ENCODE measurements at places on chromosomes 2 and 18.

DNA sequence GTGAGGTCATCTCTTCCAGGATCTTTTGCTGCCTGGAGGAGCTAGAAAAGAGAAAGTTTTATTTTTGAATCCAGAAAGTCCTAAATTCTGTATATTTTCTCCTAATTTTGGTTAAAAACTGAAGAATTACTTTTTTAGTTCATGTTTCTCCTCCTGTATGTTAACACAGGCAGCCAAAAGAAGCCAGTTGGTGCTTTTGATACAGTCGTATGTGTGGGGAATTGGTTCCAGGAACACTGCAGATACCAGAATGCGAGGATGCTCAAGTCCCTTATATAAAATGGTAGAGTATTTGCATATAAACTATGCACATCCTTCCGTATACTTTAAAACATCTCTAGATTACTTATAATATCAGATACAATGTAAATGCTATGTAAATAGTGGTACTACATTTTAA, 22.6 kb upstream of the ADAM23 start:
- DNase-seq = no peak

DNA sequence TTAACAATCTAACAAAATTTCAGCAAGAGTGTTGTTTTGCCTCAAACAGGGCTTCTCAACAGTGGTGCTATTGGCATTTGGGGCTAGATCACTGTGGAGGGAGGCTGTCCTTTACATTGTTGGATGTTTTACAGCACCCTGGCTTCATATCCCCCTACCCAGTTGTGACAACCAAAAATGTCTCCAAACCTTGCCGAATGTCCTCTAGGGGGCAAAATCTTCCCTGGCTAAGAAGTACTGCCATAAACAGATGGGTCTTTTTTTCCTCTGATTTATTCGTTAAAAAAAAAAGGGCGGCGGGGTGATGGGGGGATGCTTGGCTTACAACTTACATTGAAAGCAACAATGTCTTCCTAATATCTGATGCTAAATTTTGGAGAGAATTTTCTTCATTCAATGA, 207.6 kb upstream of the CCDC150 start:
- DNase-seq = no peak

- no peak for DNase-seq
Measured at GRCh38 chr18:11027862-11028261, 121.5 kb downstream of the PIEZO2 start.

DNA sequence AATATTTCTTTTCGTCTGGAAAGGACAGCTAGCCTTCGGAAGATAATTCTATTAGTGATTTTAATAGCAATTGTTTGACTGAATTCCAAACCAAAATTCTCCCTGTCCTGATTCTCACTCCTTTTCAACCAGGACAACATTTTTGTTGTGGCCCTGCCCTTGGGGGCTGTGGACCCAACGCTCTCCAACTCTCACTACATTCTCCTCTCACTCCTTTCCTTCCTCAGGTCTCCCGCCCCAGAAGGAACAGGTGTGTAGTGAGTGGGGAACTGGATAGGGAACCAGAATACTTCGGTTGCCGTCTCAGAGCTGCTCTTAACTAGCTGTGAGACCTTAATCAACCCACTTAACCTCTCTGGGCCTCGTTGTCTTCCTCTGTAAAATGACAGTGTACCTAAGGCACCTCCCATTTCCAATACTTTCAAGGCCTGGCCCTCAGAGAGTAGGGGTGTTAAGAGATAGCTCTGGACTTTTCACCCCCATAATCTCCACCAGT, 638 bp upstream of the ADD2 start:
- DNase-seq = no peak

- DNase-seq = no peak
Measured at GRCh38 chr2:112150447-112150846, 12.3 kb downstream of the FBLN7 start.

GRCh38 chr2:98825858-98826257, 94.9 kb upstream of the MGAT4A start:
- DNase-seq = no peak

DNA sequence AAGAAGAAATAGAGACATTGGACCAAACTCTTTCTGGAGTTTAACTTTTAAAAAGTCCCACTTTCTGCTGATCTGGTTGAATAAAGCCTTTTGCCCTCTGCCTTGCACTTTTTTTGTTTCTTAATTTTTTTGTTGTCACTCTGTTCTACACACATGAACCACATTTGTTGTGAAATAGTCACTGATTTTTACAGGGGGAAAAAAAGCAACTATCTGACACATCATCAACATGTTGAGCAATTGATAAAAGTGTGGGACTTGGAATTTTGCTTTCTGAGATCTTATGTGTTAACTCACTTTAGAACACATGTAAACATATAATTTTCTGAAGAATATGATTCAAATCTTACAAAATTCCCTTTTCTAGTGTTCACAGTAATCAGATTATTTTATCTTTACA, 414.8 kb upstream of the FIGN start:
- no peak for DNase-seq

- DNase-seq = no peak
Measured at GRCh38 chr18:46715062-46715461, 41.8 kb downstream of the ST8SIA5 start.

GRCh38 chr2:133085646-133086045, 415.6 kb upstream of the LYPD1 start:
- DNase-seq = no peak

- DNase-seq = no peak
Measured at GRCh38 chr18:74732380-74732779, 134.7 kb downstream of the ZNF407 start.

DNA sequence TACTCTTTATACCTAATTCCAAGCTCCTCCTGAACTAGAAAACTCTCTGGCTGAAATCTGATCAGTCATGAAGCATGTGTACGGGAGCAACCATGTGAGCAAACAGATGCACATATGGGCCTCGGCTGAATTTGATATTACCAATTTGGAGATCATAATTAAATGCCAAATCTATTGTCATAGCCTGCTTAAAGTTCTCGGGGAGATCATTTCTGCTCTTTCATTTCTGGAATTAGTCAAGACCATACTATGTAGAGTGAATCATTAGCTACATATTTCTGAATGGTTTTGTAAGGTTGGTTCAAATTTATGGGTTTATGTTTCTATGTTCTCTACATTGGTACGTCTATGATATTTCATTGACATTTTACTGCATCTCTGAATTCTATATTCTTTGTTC, 205.5 kb downstream of the UBE2E3 start:
- no peak for DNase-seq

DNA sequence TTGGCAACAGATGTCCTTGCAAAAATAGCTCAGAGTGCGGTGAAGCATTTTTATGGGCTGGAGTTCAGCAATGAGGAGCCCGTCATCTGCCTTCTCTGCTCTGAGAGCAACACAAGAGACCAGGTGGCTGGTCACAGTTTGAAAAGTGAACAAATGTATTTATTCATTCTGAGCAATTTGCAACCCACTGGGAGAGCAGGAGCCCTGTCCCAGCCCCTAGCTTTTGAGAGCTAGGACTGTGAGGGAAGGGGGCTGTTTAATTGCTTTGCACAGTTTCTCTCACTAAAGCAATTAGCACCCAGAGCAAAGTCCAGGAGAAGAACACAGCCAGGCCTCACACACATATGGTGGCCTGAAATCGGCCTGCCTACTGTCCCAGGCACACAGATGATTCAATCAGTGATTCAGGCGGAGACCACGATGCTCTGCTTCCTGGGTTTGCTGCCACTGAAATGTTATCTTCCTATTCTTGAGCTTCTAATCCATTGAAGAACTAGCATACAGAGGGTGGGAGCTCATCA, 646.1 kb upstream of the ACVR2A start:
- peak; percentile 7 for DNase-seq

- DNase-seq = no peak
Measured at GRCh38 chr2:15348045-15348444, 213.1 kb downstream of the NBAS start.

GRCh38 chr2:28528206-28528605, 32.3 kb downstream of the PLB1 start:
- peak; percentile 7 for DNase-seq

GRCh38 chr2:118865106-118865505, 17.7 kb upstream of the EN1 start:
- DNase-seq = no peak

GRCh38 chr18:59062643-59063006, 77.1 kb upstream of the SEC11C start:
- DNase-seq = no peak

GRCh38 chr2:9001229-9001628, 2.3 kb downstream of the MBOAT2 start:
- no peak for DNase-seq

- DNase-seq = no peak
Measured at GRCh38 chr2:105177536-105178254, 63.8 kb upstream of the GPR45 start.

DNA sequence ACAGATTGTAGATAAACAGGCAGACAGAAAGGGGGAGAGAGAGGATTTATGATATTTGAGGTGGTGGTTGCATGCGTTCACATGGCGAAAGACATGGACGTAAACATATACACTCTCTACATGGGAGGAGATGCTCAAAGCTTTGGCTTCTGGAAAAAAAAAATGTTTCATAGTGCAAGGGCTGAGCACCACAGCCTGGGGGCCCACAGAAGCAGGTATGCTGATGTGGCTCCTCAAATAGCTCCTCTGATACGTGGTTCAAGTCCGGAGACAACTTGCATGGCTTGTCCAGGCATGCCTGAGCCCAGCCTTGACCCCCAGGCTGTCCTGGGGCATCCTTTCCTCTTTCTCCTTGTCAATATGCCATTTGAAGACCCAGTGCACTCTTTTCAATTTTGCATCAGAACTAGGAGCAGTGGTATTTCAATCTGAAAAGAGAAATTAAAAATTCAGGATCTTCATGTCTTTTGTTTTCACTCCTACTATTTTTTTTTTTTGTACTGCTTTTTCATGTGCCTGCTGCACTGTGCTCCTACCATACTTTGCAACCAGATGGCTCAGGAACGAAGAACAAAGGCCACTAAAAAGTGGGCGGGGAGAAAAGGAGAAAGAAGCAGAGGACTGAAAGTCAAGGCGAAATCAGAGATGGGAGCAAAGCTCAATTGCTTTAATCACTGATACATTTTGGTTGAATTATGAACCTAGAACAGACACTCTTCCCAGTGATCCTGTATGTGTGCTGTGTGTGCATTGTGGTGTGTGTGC, 495.7 kb upstream of the TCF4 start:
- DNase-seq = no peak

- peak; percentile 72 for DNase-seq
Measured at GRCh38 chr18:21955757-21956652, 213.4 kb upstream of the GATA6 start.
